CD4-positive, alpha-beta T cell treated with Interleukin-6 for 4 hours (primary cell): ENCODE measurements at places on chromosomes 6 and 20.

DNA sequence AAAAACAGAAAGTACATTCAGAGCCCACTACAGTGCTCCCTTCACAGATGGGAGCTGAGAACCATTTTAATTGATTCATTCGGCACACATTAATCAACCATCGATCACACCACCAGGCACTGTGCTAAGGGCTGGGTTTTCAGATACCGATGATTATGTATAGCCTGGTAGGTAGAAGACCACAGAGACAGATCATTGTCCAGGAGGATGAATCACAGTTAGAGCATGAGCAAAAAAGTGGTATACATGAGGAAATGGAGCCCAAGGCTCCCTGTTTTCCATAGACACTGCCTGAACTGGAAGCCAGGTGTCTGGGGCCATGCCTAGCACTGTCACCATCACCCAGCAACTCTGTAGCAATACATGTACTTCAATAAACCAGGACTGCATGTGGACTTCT, 9.0 kb upstream of the PRDM1 start:
- DNase-seq, result no peak

GRCh38 chr20:36472637-36473090, 68.7 kb upstream of the MYL9 start:
- DNase-seq, result peak; percentile 53

- no peak for DNase-seq
These were observed 150.9 kb upstream of the HMGN3 start for GRCh38 chr6:79385333-79385732.

DNA sequence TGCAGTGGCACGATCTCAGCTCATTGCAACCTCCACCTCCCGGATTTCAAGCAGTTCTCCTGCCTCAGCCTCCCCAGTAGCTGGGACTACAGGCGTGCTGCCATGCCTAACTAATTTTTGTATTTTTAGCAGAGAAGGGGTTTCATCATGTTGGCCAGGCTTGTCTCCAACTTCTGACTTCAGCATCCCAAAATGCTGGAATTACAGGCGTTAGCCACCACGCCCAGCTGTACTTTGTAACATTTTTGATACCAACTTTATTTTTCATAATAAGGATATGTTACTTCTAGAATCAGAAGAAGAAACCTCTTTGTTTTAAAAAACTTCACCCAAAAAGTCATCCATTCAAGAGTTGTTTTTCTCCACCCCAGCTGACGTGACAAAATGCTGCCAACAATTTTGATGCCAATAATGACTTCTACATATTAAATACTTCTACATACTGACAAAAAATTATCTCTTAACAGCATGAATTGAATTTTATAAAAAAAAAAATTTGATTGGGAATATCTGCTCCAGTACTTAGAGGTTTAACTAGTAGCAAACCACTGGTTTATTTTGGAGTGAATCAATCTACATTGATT, 22.5 kb upstream of the PRIM2 start:
- DNase-seq, result no peak

DNA sequence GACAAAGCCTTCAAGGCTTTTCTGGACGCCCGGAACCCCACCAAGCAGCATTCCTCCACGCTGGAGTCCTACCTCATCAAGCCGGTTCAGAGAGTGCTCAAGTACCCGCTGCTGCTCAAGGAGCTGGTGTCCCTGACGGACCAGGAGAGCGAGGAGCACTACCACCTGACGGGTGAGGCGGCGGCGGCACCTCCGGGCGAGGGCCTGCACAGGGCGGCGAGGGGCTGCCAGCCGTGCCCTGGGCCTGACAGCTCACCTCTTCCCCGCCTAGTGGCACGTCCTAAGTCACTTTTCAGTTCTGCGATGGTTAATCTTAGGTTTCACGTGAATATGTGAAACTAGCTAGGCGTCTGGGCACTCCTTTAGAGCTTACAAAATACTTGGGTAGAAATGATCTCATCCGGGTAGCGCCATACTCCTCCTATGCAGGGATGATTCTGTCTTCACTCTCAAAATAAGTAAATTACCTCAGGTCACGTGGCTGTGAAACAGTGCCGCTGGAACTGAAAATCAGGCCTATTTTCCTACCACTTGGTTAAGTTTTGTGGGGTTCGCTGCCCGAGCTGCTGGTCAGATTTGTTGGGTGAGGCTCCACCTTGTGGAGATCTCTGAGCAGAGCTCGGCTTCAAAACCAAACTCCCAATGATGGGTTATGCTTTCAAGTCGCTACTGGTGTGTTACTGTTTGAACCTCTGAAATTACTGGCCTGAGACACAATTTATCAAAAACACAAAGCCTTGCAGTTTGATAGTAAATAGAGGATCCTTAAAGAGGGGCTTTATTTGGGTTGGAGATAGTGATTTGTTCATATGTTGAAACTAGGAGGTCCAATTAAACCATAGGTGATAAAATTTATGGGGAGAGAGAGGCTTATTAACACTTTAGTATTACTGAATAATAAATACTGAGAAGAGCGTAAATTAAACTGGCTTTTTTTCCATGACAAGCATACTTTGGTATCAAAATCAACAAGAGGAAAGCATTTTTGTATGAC, 15.5 kb upstream of the CLDN20 start:
- DNase-seq, result peak; percentile 25

DNA sequence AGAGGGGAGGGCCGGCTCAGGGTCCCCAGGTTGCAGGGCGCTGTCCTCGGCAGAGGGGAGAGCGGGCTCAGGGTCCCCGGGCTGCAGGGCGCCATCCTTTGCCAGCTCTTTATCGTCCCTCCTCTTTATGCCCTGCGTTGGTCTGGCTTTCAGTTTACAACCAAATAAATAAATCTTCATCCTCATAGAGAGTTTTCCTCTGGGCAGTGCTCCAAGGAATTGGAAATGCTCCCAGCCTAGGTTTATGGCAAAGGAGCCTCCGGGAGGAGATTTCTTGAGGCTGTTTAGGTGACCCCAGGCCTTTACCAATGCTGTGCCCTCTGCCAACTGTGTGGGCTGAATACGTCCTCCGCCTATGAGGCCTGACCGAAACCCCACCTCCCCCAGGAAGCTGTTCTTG, 60.2 kb downstream of the CHMP4B start:
- no peak for DNase-seq

- no peak for DNase-seq
These were observed 82.5 kb downstream of the ARID1B start for GRCh38 chr6:156859686-156860085.

DNA sequence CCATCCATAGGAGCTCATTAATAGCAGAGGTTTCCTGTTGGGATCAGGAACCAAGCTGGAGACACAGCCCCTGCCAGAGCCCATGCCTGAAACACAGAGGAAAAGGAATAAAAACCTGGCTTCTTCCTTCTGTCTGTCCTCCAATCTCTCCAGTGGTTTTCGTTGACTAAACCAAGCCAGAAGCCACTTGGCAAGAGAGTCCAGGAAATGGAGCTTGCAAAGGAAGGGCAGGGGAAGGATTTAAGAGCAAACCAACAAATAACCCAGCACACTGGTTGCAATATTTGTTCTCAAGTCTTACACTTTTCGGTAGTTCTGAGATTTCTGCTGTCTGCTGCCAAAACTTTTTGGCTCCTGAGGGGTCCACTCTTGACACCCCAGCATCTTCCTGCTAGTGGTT, 137.0 kb upstream of the BMP2 start:
- DNase-seq, result no peak

GRCh38 chr6:131811500-131811899, 3.7 kb downstream of the ENPP1 start:
- DNase-seq, result no peak

DNA sequence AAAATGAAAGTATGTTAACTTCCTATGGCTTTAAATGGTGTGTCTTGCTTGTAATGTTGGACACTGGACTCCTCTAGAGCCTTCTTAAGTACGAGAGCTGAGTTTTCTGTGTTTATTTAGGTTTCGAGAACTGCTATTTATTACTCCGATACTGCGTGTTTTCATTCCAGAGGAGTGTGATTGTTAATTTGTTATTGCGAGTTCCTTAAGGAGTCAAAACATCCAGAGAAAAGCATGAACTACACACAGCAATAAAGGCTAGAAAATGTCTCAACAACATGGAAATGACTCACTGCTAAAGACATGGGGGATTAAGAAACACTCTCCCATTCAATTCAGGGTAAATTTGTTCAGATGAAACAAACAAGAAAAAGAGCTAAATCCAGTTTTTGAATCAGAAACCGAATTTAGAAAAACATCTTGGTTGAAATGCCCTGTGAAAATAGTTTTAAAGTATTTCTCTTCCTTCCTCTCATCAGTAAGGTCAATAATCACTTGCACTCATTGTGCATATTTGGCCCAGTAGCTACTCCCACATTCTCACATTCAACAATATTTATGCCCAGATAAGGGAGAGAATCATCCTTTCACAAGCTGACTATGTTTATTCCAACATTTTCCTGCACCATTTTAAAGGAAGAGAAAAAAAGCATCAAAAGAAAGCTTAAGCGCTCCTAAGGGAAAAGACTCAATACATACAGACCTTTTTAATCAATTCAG, 36.0 kb downstream of the ATXN1 start:
- DNase-seq, result no peak

DNA sequence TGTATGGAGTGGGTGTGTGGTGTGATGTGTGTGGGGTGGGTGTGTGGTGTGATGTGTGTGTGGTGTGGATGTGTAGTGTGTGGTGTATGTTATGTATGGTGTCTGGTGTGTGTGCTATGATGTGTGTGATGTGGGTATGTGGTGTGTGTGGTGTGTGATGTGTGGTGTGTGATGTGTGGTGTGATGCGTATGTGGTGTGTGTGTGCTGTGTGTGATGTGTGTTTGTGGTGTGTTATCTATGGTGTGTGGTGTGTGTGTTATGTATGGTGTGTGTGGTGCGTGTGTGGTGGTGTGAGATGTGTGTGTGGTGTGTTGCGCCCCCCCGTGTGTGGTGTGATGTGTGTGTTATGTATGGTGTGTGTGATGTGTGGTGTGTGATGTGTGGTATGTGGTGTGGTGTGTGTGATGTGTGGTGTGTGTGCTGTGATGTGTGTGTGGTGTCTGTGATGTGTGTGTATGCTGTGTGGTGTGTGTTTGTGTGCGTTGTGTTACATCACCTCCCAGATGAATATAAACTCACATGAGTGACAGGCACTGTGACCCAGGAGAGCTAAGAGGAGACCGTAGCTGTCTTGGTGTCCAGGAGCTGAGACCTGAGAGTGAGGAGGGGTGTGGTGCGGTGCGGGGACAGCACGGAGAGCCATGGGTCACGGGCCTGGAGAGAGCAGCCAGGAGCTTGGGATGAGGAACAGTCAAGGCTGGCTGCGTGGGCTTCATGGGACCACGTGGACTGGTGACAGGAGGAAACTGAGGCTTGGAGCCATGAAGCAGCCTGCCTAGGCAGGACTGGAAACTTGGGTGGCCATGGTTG, 8.8 kb downstream of the DLGAP4 start:
- no peak for DNase-seq

DNA sequence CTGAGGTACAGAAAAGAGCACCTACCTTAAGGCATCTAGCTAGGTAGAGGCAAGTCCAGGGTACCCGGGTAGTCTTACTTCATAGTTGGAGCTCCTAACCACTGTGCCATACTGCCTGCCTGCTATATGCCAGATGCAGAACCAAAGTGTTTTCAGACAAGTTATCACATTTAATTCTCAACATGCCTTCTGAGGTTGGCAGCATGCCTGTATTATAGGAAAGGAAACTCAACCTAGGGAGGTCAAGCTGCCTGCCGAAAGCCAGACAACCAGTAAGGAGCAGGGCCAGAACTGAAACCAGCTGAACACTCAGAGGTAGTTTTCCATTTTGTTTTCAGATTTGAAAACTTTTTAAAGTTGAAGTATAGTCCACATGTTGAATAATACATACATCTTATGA, 5.4 kb downstream of the CTNNBL1 start:
- no peak for DNase-seq

DNA sequence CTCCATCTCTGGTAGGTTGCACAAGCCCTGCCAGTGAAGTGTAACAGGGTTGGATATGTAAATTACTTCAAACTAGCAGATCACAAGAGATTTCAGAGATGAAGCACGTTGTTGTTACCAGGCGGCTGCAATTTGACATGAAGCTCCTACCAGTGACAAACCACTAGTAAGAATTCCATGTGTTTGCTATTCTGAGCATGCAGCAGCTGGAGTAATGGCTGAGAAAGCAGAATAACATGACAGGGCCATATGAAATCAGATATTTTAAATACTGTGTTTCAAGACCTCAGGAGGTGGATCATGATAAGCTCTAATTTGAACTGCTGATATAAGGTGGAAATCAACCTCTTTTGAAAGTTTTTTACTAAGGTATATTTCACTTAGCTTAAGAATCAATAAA, 11.4 kb downstream of the RIN2 start:
- no peak for DNase-seq
